ENCODE measurements at places on chromosomes 3 and 15.
A peak's percentile ranks its signal among the peaks of the same experiment; 100 is the strongest.

DNA sequence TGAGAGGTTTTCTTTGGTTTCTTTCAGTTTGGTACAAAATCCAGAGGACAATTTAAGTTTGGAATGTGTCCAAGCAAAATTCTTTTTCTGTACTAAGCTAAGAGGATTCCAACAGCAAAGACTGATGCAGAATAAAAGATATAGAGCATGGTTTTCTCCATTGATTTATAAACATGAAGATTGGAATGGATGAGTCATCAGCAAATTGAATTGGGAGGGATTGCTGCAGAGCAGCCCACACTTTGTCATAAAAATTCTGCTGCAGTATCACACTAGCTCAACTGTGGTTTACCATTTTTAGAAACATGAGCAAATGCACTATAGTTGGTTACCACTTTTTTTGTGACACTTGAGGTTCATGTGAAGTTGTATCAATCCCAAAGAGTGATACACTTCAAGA is 16.1 kb upstream of the LARP6 start:
- DNase-seq, result no peak

GRCh38 chr3:9352917-9353752 is 9.7 kb upstream of the THUMPD3 start:
- DNase-seq, result peak; percentile 75

GRCh38 chr15:49223536-49224274 is 53.7 kb downstream of the GALK2 start:
- DNase-seq, result no peak

GRCh38 chr15:51731549-51732267 is 5.7 kb downstream of the LYSMD2 start:
- DNase-seq, result no peak

DNA sequence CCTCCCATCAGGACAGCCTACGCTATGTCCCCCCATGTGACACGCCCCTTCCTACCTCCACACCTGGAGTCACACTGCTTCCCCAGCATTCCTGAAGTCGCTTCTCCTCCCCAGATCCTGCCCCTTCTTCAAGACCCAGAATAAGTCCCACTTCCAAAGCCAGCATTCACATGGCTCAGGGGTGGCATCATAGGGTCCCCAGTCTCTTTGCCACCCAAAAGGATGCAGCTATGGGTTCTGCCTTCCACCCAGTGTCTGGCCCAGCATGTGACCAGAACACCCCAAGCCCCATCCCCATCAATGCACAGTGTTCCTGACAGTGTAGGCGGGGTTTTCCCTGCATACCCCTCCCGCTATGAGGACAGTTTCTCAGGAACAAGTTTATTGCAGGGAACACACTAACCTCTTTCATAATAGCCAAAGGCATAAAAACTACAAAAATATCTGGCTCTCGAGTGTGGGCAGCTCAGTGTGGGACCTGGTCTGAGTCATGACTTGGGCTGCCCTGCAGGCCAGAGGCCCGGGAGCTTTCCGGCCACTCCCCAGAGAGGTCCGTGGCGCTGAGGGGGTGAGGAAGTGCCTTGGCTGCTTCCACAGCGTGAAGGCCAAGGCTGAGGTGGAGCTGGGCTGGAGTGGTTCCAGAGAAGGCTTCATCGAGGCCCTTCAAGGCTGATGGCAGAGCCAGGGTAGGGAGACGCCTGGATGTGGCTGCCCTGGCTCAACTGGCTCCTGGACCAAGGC is 5.8 kb downstream of the ISLR start:
- DNase-seq, result no peak

DNA sequence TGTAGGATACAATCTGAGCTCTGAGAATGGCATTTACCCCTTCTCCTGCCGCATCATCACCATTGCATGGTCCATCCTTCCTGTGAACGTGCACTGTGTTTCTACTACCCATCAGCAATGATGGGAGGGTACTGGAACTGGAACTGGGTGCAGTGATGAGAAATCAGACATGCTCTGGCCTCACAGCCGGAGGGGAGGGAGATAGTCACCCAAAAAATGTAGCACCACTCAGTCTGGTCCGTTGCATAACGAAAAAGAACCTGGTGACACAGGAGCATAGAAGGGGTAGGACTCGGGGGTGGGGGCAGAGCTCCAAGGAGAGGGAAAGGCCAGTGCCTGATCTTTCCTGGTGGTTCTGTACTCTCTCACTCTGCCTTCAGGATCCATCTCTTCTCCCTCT is 205.0 kb downstream of the RPLP1 start:
- peak; percentile 4 for DNase-seq

DNA sequence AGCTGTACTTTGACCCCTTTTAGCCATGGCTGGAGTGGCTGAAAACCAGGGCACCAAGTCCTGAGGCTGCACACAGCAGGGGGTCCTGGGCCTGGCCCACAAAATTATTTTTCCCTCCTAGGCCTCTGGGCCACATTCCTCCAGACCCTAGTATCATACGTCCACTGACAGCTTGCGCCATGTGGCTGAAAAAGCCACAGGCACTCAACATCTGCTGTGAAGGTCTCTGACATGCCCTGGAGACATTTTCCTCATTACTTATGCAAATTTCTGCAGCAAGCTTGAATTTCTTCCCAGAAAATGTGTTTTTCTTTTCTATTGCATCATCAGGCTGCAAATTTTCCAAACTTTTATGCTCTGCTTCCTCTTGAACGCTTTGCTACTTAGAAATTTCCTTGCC is 239.0 kb downstream of the SQOR start:
- no peak for DNase-seq
